Hematopoietic multipotent progenitor cell treated with erythropoietin and hydrocortisone succinate and interleukin-3 and kit ligand, for 6 days (in vitro differentiated cells): ENCODE measurements at places on chromosomes 1 and 21.

- no peak for DNase-seq
These were observed 8.3 kb upstream of the PLEKHO1 start for GRCh38 chr1:150141452-150141851.

- DNase-seq = no peak
These were observed 12.6 kb downstream of the CD2 start for GRCh38 chr1:116766616-116767469.

GRCh38 chr1:110896090-110896489, 23.1 kb downstream of the CD53 start:
- no peak for DNase-seq

DNA sequence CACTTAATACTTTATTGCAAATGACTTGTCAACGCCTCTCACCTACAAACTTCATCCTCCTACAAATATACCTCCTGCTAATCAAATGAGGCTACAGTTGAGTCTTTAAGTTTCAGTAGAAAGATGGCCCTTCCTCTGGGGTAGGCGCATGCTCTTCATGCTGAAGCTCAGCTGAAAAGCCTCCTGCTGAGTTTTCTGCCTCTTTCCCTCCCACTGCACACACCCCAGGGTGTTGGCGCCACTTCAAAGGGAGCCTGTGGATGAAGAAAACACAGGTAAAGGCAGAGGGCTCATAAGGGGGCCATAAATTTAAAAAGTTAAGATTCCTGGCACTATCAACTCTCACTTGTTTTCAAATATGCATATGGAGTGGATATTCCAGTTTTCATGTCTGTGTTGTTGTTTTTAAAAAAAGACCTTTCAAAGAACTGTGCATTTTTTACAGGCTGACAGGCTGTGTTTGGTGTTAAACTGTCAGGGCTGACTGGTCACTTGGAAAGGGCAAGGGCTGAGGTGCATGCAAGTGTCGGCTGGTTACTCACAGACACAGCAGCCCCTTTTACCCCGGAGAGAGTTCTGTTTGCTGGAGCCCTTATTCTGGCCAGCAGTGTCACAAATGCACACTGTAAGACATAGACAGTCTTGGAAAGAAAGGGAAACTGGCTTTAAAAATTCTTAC, 42.9 kb upstream of the LGALS8 start:
- no peak for DNase-seq

DNA sequence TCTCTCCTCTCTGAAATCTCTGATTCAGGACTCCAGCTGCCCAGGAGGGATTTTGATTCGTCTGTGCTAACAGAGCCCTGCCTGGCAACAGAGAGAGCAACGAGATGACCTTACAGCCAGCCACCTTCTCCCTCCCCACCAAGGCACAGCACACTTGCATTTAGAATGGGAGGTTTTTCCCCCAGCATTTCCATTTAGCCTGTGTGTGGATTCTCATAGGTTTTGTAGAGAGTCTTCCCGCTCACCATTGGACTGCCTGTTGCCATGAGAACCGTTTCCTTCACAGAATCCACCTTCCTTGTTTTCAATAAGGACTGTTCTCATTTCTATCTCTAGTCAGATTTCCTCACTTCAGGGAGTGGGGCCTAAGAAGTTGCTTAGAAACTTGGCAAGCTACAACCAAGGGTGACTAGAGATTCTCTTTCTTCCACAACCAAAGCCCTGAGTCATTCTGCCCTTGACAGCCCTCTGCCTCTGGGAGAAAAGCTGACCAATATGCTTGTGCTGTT, 5.8 kb upstream of the IKBKE start:
- peak; percentile 43 for DNase-seq

DNA sequence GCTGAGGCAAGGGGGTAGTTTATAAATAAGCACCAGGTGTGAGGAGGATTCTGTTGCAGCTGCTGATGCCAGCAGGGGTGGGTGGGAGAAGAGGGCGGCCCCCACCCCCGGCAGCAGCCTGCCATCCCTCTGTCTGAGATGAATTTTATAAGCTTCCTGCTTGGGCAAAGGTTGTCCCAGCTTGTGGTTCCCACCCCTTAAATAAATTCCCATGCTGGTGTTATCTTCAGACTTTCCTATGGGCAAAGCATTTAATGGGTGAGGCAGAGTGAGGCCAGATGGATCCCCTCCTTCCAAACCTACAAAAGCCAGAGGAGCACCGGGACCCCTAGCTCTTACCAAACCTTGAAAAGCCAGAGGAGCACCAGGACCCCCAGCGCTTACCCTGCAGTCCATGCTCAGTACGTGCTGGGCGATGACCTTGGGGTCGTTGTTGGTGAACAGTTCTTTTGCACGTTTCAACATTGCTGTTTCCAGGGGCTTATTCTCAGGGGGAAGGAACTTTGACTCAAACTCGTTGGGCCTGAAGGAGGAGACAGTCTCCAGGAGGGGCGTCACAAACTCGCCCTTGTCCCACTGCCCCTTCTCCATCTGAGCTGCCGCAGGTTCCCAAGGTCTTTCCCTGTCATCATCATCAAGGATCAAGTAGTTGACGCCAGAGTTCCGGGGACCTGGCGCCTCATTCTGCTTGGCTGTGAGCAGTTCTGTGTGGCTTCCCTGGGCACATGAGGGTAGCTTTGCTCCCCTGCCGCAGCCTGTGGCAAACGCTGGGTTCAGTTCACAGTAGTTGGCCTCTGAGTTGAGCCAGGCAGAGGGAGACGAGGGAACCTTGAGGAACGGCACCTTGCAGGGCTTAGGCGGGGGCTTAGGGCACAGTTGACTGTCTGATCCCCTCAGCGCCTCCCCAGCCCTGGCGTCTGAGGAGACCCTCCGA, 99.5 kb downstream of the BCAR3 start:
- DNase-seq = no peak

DNA sequence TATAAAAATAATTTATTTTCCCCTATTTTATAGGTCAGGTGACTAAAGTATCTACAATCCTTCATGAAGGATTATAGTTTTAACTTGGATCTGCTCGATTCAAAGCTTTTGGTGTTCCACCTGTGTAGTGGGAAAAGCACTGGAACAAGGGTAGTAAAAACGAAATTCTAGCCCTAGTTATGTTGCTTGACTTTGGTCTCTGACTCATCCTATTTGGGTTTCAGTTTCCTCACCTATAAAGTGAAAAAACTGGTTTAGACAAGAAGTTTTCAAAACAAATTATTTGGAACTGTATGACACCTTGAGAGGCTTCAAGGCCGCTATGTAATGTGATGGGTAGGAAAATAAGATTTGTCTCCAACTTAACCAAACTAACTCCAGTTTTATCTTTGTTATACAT, 505.2 kb upstream of the ZRANB2 start:
- DNase-seq = no peak

DNA sequence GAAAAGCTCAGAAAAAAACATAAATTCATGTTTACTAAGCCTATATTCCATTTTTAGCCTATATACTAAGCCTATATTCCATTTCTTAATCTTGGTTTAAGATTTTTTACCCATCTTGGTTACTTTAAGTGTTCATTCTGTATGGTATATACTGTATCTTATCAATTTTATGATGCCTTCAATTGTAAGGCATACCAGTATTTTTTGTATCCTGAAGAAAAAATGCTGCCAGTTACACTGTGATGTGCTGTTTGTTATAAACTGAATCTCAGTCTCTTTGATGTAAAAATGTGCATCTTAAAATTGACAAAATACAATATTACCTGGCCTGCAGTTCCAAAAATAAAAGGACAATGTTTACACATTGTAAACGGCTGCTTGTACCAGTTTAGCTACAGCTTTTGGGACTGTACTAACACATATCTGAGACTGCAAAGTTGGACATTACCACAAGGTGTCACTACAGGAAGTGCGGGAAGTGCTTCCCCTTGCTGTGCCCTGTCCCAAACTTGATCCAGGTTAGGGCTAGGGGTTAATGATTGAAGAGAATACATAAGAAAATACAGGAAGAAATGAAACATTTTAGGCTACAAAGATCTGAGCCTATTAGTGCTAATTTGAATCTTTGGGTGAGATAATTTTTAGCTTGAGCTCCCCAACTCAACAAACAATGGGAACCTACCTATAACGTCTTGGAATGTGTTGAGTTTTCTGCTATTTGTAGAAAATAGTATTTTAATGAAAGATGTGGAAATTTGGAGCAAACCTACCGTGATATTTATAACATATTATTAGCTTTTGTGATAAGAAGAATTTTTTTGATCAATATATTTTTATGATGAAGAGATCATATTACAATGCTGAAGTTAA, 108.9 kb downstream of the LBR start:
- peak; percentile 75 for DNase-seq

DNA sequence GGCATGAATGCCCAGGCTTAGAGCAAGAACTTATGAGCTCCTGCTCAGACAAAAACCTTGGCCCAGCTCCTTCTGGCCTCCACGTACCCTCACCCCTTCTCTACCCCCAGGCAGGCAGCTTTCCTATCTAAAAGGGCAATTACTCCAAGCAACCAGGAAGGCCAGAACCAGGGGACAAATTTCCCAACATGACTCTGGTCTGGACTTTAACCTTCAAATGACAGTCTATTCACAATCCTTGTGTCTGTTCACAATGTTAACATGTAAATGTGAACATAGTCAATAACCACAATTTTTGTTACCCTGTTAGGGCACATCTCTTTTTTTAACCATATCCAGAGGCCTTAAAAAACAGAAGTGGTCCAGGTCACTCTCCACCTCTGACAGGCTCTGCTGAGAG, 64.4 kb upstream of the LAPTM5 start:
- DNase-seq = no peak

DNA sequence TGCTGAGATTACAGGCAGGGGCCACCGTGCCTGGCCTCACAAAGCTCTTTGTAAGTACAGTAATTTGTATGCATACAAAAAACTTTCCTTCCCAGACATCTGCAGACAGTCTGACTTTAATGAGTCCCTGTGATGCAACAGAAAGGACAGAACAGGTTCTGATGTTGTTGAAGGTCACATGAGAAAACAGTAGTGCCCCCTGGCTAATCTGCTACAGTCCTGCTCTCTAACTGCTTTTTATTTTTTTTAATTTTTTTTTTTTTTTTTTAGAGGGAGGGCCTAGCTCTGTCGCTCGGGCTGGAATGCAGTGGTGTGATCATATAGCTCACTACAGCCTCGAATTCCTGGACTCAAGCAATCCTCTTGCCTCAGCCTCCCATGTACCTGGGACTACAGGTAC, 36.7 kb downstream of the ACBD3 start:
- peak; percentile 41 for DNase-seq

GRCh38 chr1:150210091-150210490, 25.8 kb downstream of the ANP32E start:
- DNase-seq = no peak

- no peak for DNase-seq
These were observed 54.5 kb downstream of the TNFSF4 start for GRCh38 chr1:173152598-173152997.

DNA sequence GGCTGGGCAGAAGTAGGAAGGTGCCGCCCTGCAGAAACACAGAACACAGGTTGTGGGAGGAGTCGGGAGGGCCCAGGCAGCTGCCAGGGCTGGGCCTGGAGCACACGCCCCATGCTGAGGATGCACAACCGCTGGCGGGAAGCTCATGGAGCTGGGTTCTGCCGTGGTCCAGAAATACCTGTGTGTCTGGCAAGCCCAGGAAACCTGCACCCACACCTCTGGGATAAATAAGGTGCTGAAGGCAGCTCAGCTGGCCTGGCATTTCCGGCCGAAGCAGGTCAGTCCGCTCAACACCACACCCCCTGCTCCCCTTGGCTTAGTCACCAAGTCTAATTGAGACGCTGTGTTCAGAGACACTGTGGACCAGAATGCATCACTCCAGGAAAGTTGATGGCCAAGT, 32.1 kb downstream of the CTNNBIP1 start:
- DNase-seq = no peak

GRCh38 chr1:65189576-65190115, 41.6 kb downstream of the AK4 start:
- DNase-seq = no peak

GRCh38 chr1:165468253-165468652, 23.3 kb upstream of the RXRG start:
- DNase-seq = no peak

- no peak for DNase-seq
These were observed 451.0 kb downstream of the TTLL7 start for GRCh38 chr1:83547901-83548300.

DNA sequence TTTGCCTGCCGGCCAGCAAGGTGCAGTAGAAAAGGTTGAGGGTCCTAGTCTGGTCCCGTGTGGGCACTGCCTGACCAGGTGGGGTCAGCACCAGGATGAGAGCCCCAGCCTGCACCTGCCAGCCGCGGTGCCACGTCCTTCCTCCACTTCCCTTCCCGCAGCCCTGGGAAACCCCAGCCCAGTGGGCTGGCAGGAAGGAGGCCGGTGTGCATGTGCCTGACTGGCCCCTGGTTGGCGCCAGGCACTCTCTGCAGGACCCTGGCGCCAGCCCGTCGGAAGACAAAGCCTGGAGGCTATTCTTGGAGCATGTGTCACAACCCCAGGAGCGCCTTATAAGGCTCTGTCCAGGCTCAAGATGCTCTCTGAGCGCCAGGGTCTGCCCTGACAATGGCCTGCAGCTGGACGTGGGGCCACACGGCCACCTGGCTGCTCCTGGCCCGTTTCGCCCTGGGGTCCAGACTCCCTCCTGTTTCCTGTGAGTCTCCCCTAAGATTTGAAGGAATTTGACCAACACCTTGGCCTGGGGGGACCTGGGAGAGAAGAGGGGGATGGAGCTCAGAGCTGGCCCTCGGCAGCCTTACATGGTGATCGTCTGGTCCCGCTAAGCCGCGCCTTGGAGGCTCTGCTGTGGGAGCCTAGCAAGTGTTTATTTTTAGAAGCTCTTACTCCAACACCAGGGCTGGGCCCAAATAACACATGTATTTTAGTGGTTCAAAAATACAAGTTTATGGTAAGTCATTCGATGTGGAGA, 31.9 kb upstream of the POFUT2 start:
- DNase-seq = no peak

DNA sequence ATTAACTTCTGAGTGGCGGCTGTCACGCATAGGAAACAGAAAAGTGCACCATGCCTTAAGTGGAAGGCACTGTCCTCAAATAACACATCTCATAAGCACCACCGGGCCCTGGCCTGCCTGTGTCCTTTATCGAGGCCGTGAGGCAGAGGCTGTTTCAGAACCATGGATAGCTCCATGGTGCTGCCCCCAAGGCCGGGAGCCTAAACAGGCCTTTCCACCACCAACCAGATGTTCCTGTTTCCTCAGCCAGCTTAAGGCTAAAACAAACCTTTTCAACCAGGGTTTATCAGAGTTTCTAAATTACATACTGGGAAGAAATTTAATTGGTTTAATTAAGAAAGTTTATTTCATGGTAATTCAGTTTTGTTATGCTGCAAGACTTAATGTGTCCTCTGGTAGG, 114.4 kb downstream of the DMRTA2 start:
- DNase-seq = peak; percentile 82

DNA sequence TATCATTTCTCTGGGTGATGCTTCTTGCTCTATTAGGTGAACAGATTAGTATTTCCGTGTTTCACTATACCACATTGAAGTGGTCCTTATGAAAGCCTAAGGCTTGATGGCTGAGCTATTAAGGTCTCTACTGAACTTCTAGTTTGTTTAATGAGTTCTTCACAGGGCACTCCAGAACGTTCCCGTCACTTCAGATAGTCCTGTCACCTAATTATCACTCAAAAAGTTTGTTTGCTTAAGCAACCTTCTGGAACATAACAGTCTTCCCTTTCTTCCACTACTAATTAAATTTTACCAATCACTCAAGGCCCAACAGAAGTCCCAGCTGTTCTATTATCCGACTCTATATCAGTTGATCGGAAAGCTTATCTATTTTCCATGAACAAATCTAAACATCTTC, 104.6 kb upstream of the ZC3H11B start:
- no peak for DNase-seq
